ENCODE measurements at places on chromosomes 2 and 18. TPM values are rescaled to one million over a fixed set of nuclear protein-coding genes. Genes with fewer than 3 reads are reported as not detected.

KYNU gene
- 302 TPM for polyA plus RNA-seq

NEB gene
- 0.31 TPM for polyA plus RNA-seq

RAX gene
- polyA plus RNA-seq = not detected

PTH2R gene
- not detected for polyA plus RNA-seq

PNPT1 gene
- polyA plus RNA-seq = 48.4 TPM

AQP12B gene
- not detected for polyA plus RNA-seq

ASPRV1 gene
- 0.31 TPM for polyA plus RNA-seq

SCYGR4 gene
- polyA plus RNA-seq = not detected
